Cortex of kidney (tissue), 1 donor: ENCODE measurements at places on chromosomes 3 and 15.

GRCh38 chr15:39497016-39497758 lies 83.7 kb upstream of the THBS1 start:
- DNase-seq: no peak

DNA sequence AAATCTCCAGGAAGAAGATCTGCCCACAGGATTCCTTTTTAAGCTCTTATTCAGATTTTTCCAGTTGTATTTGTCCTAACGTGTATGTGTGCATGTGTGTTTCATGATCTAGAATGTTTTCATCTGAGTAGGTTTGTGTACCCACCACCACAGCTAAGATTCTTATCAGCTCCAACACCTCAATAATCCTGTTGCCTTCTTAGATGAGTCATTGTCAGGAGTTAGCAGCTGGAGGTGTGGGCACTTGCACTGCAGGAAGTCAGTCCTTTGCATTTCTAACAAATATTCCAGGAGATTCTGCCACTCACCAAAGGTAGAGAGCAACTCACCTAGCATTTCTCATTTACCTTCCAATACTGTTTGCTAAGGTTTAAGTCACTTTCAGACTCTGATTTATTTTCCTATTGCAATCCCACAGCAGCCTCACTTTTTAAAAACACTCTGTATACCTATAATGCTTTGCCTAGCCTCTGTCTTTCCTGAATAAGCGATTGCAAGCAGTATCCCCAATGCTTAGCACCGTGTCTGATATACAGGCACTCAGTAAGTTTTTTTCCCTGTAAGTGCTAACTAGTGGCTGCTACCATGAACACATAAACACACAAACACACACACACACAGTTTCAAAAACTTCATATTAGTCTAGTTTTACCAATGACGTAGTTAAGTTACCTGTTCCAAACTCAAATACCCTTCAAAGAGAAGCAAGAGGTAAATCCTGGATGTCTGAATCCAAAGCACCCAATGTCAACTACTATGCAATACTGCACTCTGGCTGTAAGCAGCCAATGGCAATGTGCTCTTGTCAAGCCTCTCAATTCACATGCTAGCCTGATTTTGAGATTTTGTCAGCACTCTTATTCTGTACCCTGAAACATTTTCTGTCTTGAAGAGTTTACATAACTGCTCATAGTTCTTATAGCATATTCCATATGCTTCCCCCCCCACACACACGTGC lies 713.5 kb upstream of the LMCD1 start:
- DNase-seq: no peak

DNA sequence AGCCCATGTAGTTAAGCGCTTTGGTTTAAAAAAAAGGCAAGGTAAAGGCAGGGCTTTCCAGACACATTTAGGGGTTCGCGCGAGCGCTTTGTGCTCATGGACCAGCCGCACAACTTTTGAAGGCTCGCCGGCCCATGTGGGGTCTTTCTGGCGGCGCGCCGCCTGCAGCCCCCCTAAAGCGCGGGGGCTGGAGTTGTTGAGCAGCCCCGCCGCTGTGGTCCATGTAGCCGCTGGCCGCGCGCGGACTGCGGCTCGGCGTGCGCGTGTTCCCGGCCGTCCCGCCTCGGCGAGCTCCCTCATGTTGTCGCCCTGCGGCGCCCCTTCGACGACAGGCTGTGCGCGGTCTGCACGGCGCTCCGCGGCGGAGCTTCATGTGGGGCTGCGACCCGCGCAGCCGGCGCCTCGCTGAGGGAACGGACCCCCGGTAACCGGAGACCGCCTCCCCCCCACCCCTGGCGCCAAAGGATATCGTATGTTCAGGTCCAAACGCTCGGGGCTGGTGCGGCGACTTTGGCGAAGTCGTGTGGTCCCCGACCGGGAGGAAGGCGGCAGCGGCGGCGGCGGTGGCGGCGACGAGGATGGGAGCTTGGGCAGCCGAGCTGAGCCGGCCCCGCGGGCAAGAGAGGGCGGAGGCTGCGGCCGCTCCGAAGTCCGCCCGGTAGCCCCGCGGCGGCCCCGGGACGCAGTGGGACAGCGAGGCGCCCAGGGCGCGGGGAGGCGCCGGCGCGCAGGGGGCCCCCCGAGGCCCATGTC lies 927 bp downstream of the SMAD6 start:
- no peak for DNase-seq

GRCh38 chr3:142656575-142656974 lies 60.4 kb downstream of the PLS1 start:
- DNase-seq: no peak

DNA sequence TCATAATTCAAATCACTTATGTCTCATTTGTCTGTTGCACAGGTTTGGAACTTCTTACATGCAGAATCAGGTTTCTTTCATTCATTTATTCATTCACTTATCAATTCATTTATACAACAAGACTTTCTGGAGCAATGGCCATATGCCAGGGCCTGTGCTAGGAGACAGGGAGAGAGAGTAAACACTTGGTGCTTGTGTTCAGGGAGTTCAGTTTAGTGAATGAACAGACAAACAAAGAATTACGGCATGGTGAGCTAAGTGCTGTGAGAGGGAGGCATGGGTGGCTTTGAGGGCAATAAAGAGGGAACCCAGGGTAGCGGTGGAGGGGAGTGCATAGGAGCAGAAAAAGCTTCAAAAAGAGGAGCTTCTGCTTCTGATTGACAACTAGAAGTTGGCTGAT lies 8.5 kb upstream of the IREB2 start:
- DNase-seq: no peak
